ENCODE measurements at places on chromosomes 1 and 21.

DNA sequence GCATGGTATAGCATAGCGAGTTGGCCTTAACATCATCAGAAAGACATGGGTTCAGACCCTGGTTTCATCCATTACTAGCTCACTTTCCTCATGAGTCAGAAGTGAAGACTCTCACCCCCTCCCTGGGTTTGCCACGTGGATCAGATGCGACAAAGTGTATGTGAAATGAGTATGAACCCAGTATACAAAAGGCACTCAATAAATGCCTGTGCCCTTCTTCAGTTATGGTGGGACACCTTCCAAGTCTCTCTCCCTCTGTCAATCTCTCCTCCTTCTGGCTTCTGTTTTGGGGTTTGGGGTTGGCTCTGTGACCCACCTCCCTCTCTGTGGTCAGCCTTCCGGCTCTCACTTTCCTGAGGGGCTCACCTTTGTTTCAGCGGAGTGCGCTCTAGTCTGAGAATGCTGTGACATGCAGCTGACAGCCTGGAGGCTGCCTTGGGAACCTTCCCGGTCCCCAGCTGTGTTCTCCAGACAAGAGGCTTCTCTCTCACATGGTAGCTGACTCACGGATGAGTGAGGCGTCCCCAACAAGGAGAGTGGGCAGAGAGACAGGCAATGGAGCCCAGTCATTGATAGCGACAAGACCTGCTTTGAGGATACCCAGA is 155.0 kb upstream of the EDN2 start:
- peak; percentile 17 for DNase-seq

DNA sequence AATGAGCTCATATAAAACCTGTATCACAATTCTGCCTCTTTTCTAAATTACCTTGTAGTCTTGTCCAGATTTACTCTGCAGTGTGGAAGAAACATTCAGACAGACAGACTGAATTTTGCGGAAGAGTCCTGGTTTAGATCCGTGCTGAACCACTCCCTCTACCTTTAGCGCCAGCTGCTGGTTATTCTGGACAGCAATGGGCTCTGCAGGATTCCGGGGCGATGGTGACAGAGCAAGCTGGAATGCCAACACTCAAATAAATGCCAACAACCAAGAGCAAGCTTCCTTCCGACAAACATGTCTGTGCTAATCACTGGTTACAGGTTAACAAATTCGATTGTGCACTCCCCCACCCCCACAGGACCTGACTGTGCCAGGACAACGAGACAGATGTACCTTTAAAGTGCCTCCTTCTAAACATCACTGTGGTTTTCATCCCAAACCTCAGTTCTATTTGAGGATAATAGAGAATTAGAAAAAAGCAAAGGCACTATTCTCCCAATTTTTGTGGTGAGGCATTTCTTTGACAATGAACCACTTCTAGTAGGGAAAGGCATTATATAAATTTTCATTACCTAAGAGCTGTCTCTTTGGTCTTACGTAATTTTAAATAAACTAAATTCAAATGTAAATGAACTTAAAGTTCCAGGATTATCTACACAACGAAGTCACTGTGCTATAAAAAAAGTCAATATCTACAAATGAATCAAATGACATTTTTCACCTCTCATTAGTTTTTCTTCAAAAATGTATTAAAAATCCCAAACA is 90.4 kb downstream of the INTS7 start:
- DNase-seq: peak; percentile 52

GRCh38 chr1:39901464-39901713 is 328 bp downstream of the MYCL start:
- no peak for DNase-seq

DNA sequence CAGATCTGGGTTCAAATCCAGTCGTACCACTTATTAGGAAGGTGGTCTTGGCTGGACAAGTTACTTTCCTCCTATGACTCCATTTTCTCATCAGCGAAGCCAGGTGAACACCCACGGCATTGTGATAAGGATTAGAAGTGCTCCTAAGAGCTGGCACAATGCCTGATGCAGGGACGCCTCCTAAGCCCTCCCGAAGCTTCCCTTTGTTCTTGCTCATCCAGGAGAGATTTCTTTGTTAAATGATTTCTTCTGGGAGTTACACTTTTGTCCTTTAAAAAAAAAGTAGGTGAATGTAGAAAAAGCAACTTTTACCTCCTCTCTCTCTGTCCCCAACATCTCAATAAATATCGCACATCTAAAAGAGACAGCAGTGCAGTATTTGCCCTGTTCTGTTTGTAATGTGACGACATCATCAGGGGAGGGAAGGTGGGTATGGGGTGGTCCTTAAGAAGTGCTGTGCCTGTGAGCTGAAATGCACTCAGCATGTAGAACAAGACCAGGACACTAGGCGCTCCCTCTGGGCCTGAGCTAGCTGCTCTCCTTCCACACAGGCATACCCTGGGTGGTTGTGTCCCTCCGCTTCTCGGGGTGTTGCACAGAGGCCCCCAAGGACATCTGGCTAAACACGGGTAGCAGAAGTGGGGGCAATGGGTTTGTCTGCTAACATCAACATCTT is 43.9 kb downstream of the SUSD4 start:
- no peak for DNase-seq

DNA sequence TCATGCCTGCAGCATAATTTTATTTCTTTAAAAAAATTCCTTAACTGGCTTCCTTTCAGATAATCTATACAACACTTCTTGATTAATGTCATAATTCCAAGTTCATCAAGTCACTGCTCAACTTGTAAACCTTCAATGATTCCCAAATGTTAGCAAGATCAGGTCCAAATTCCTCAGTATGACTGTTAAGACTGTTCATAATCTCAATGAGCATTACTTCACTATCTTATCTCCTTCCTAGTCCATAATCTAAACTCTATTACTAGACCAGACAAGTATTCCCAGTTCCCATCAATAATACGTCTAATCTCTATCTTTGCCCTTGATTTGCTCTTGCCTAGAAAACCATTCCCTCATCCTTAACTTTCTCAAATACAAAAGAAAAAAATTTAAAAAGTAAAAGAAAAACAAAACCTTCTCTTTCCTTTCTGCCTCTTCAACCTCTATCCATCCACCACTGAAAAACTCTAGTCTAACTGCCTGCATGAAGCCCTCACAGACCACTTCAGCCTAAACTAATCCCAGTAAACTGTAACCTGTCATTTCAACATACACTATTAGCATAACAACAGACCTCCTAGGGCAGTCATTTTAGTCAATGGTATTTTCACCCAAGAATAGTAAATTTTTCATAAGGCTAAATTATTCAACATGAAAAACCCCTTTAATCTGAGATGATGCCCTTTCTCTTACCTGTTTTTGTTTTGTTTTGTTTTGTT is 15.5 kb downstream of the LUZP1 start:
- DNase-seq: no peak

GRCh38 chr1:185853739-185854138 is 119.5 kb downstream of the HMCN1 start:
- DNase-seq: no peak

GRCh38 chr1:29591601-29592260 is 355.4 kb downstream of the PTPRU start:
- DNase-seq: no peak

Measured in spinal cord (tissue), 10 donors.